Left kidney (tissue), 8 donors: ENCODE measurements at places on chromosomes 11 and 22. TPM values are rescaled to one million over a fixed set of nuclear protein-coding genes. Genes with fewer than 3 reads are reported as not detected.

- no peak for DNase-seq
These were observed 15.1 kb downstream of the SPTBN2 start for GRCh38 chr11:66713746-66714480.

DNA sequence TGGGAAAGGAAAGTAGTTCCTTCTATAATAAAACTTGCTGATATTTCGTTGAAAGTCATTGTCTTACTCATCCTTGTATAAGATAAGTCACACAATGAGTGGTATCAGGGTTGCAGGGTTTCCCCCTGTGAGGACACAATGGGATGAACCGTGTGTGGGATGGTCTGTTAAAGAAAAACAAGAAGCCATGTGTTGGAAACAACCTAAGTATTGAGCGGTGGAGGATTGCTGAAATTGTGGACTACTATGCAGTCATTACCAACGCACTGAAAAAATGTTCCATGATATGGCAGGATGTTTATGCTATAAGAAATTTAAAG is 28.6 kb downstream of the PTPRJ start:
- no peak for DNase-seq

DNA sequence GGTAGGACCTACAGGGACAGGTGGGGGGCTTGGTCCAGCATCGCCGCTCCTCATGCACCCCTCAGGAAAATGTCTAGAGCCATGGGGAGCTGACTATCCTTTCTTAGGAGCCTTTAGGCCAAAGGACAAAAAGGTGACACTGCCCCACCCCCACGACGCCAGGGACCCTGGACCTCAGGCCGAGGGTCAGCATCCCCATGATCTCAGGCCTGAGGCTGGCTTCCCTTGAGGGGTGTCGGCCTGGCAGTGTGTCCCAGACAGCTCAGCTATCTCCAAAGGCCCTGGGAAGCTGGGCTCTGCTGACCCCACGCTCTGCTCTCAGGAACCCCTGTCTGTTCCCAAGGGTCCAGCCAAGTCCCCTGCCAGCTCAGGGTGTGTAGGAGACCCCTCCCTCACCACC is 16.3 kb downstream of the MRGPRG start:
- no peak for DNase-seq

MYBPC3 gene
- 0.13 TPM for polyA plus RNA-seq

ZNF70 gene
- 8.1 TPM for polyA plus RNA-seq

RRP7A gene
- polyA plus RNA-seq: 28.8 TPM
